ENCODE measurements at places on chromosomes 12 and 14.

- no peak for DNase-seq
Measured at GRCh38 chr14:74402401-74403251, 23.4 kb downstream of the SYNDIG1L start.

GRCh38 chr14:72341237-72341636 is 409.0 kb downstream of the RGS6 start:
- DNase-seq: no peak

GRCh38 chr12:45557016-45557415 is 172.5 kb upstream of the ARID2 start:
- DNase-seq: peak; percentile 75

DNA sequence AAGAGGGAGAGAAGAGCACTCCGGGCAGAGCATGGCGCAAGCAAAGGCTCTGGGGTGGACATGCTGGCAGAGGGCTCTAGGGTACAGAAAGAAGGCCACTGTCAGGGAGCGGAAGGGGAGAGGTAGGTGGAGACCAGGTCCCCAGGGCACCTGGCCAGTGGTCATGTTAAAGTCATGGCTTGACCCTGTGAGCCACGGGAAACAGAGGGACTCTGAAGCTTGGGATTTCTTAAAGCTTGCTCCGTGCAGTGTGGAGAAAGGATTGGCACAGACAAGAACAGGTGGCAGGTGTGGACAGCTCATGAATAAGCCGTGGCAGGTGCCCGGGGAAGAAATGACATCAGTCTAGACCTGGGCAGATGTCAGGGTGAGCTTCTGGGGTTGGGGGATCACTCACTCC is 413.8 kb downstream of the BCL11B start:
- no peak for DNase-seq

GRCh38 chr12:93360688-93361087 is 17.0 kb upstream of the NUDT4 start:
- DNase-seq: no peak

DNA sequence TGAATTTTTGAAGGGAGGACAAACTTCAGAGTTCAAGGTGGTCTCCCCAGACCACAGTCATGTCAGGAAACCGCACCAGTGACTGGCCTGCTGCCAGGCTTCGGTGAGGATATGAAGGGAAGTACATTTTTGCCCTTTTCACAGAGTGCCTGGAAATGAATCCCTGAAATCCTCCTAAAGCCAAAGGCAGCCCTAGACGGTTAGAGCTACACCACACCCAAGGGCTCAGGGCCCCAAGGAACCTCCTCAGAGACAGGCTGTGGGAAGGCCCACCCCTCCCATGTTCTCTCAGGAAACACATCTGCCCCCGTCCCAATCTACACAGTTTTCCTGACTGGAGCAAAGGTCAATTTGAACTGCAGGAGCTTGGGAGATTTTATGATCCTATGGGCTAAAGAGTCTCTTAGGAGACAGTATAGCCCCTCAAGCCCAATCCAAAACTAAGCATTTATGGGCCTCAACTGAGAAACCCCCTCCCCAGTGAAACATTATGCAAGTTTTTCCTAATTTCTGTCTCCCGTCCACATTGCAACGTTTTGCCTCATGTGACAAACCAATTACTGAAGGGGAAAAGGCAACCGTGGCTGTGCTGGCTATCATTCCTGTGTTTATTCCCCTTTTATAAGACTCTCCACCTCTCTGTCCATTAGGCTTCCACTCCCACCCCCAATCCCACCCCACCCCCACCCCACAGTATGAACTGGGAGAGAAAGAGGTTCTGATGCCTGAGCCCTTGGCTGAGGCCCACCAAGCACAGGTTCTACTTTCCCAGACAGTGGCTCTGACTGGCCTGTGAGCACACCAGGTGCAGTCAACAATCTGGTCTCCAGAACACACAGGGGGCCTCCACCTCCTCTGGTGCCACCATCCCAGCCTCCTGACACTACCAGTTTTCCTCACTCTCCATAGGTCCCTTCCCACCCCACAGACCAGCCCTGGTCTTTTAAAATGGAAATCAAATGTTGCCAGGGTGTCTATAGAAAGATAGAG is 9.6 kb upstream of the RNASE1 start:
- no peak for DNase-seq

- DNase-seq: no peak
Measured at GRCh38 chr14:75260025-75260763, 18.4 kb upstream of the FOS start.

- DNase-seq: no peak
Measured at GRCh38 chr12:22110176-22110575, 64.2 kb downstream of the CMAS start.

- DNase-seq: no peak
Measured at GRCh38 chr12:24285448-24285847, 336.0 kb upstream of the SOX5 start.

- peak; percentile 2 for DNase-seq
Measured at GRCh38 chr12:5511644-5512600, 80.0 kb downstream of the NTF3 start.

GRCh38 chr12:46526233-46526632 is 153.7 kb upstream of the SLC38A2 start:
- DNase-seq: no peak

- no peak for DNase-seq
Measured at GRCh38 chr12:83634726-83635267, 948.1 kb downstream of the TMTC2 start.

DNA sequence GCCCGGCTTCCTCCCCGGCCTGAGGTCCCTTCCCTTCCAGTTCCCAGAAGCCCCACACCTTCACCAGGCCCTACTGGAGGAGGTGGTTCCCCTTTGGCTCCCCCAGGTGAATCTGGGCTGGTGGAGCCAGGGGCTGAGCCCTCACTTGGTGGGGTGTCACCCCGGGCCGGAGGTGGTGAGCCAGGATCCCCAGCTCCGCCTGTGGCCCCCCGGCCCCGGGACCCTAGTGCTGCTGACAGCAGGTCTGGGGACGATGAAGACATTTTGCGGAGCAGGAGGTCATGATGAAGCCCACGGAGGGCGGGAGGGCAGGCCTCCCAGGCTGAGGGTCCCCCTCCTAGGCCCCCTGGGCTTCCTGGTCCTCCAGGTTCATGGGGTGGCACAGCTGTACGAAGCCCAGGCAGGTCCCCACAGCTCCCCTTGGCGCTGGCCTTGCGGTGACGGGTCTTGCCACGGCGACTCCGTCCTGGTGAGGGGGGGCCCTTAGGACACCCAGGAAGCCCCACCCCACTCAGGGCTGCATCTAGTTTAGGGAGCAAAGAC is 16.6 kb downstream of the MAP3K12 start:
- DNase-seq: no peak

- no peak for DNase-seq
Measured at GRCh38 chr12:56205445-56205844, 16.2 kb upstream of the SMARCC2 start.

DNA sequence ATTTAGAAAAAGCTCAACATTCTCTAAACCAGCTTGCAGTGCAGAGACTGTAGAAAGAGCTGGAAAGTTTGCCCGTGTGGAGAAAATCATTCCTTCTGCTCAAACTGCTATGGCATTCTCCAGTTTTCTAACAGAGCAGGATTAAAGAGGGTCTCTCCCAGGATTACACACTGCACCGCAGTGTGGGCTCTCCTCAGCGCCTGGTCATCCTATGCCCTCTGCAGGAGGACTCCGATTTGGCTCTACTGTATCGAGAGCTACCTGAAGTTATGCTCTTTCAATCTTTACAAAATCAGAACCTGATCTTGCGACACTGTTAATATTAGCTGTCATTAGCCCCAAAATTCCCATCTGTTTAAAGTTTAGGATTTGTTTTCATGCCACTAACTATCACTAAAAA is 33.0 kb downstream of the BHLHE41 start:
- no peak for DNase-seq

GRCh38 chr12:6872073-6873048 is 742 bp downstream of the SPSB2 start:
- peak; percentile 60 for DNase-seq

DNA sequence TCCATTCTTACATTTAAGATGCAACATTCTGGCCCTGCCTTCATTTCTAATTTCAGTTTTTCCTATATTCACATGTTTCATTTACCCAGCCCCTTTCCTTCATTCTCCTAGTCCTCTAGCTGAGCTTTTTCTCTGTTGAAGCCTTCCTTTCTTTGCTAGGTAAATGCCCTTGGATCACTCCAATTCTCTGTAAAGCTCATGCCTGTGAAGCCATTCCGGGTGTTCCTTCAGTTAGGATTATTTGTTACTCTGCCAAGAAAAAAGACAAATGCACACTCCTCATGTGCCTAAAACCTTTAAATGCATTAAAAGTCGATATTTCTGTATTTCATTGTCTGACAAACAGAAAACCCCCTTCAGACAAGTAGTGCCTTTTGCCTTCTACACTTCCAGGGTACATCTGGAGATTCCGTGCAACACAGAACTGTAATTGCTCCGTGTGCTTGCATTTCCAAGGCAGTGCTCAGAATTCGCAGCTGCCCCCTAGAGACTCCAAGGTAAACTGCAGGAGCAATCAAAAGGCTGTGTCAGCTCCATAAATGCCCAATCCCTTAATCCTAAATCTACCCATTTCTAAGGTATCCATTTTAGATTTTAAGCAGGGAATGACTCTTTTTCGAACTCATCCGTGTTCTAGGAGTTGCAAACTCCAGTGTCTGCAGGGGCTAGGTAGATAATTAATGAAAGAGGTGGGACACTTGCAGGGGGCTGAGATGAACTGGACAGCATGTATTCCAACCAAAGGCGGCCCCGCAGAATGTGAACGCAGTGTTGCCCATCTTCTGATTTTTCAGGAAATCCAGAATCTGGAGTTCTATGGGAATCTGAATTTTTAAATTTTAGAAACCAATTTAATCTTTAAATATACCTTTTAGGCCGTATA is 320.2 kb downstream of the GRIN2B start:
- DNase-seq: peak; percentile 14

All from MV-4-11 (cell line).